ENCODE measurements at places on chromosomes 11 and 22. TPM values are rescaled to one million over a fixed set of nuclear protein-coding genes. Genes with fewer than 3 reads are reported as not detected.

The RCOR2 gene
- total RNA-seq = 5.4 TPM

The FJX1 gene
- 1.2 TPM for total RNA-seq

The TMEM126A gene
- total RNA-seq = 36.3 TPM

The OSBP2 gene
- total RNA-seq = 23.5 TPM

The HEPHL1 gene
- not detected for total RNA-seq

The TUB gene
- 24.4 TPM for total RNA-seq
